ENCODE measurements at places on chromosomes 7 and 10.

DNA sequence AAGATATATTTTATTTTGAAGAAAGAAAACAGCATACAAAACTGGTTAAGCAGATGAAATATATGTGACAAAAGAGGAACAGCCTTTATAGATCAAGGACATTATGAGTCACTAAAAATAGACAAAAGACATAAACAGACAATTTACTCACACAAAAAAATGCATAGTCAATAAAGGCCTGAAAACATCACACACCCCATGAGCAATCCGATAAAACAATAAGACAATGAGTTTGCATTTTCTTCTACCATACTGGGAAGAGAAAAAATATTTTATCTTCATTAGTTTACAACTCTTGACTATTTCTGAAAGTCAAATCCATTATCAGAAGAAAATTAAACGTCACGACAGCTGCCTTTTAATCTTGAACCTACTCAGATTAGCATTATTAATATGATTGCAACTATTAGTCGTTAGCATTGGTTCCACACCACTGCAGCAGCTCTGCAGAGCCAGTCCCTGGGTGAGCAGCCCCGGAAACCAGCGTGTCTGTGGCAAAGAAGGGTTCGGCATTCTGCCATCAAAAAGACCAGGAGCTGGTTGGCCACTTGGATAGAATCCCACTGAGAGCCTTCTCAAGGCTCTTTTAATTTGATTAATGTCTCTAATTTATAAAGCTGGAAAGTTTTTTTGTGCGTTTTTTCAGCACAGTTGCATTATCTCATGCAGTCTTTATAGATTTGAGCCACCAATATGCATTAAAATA is 305.4 kb upstream of the SHH start:
- no peak for DNase-seq

GRCh38 chr10:126508535-126509040 is 120.3 kb upstream of the ADAM12 start:
- DNase-seq: no peak

DNA sequence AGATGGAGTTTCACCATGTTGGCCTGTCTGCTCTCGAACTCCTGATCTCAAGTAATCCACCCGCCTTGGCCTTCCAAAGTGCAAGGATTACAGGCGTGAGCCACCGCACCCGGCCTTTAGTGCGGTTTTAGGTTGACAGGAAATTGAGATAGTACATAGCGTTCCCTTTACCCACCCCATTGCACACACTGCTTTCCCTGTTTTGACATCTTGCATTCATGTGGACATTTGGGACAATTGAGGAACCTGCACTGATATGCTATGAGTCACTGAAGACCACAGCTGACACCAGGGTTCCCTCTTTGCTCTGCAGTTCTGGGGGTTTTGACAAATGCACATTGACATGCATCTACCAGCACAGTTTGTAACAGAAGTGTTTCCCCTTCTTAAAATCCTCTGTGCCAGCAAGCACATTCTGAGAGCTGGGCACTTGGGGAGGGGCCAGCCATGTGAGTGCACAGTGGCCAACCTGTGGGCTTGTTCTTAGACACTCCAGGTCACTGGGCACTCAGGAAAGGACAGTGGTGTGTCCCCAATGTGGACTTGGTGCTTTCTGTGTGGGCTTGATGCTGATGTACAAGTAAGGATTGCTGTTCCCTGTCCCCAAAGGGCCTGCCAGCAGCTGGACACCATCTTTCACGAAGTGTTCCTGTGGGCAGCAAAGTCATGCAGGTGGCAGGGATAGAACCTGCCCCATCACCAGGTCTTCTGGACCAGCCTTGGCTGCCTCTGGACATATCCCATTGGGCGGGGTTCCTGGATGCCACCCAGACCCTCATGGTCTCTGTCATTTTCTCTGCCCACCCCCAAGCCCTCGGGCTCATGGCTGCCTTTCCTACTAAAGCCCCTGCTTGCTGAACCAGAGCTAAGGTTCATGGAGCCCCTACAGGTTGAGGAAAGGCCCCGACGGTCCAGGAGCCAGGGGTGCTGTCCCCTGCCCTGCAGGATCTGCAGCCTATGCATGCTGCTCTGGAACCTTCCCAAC is 579.8 kb downstream of the GLRX3 start:
- DNase-seq: no peak

- DNase-seq: no peak
Measured at GRCh38 chr7:52269669-52270068, 765.8 kb upstream of the POM121L12 start.

DNA sequence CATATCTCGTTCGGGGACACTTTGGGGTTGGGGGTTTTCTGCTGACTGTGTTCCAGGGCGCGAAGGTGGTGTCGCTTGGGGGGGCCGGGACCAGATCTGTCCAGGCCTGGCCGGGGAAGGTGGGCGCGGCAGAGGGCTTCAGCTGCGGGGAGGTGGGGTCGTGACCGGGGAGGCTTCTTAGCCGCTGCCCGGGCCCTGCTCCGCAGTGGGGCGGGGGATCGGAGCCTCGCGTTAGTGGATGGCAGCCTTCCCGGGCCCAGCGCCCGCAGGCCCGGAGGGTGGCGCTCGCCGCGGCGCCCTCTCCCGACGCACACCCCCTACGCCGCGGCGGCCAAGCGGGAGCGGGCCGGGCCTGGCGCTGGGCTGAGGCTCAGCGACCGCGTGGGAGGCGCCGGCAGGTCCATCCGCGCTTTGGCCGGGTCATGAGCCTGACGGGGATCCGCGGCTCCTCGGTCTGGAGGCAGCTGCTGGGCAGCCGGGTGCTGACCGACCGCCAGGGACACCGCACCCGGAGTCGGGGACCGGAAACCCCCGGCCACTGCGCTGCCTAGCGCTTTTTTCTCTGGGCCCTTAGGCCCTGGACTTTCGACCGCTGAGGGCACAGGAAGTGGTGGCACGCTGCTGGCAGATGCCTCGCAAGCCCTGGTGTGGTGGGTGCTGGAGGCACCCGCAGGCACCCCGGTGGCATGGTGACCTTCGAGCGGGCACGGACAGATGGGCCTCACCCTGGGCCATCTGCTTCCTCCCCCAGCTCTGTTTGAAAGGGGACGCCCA is 1.2 kb downstream of the AGAP3 start:
- peak; percentile 67 for DNase-seq

GRCh38 chr7:68748934-68749900 is 849.1 kb upstream of the AUTS2 start:
- DNase-seq: no peak

GRCh38 chr7:123367031-123367430 is 167.3 kb upstream of the SLC13A1 start:
- DNase-seq: no peak

DNA sequence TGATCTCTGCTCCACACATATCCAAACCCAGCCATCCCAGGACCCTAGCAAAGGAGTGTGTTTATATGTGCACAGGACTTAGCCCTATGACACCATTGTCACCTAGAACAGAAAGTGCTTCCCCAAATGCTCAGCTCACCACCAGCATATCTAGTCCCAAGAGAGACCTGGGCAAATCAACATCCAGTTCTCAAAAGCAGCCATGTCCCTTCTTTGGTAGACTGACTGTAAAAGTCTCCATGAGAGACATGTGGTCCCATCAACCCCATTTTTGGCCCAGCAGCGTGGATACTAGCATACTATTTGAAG is 20.9 kb upstream of the ARHGAP22 start:
- no peak for DNase-seq

GRCh38 chr10:101506829-101507661 is 81.0 kb downstream of the POLL start:
- no peak for DNase-seq

- peak; percentile 60 for DNase-seq
Measured at GRCh38 chr7:35725280-35725680, 30.3 kb upstream of the HERPUD2 start.

- no peak for DNase-seq
Measured at GRCh38 chr7:158979635-158980351, 123.4 kb downstream of the DYNC2I1 start.

GRCh38 chr7:100705320-100705752 is 585 bp upstream of the POP7 start:
- DNase-seq: peak; percentile 90

DNA sequence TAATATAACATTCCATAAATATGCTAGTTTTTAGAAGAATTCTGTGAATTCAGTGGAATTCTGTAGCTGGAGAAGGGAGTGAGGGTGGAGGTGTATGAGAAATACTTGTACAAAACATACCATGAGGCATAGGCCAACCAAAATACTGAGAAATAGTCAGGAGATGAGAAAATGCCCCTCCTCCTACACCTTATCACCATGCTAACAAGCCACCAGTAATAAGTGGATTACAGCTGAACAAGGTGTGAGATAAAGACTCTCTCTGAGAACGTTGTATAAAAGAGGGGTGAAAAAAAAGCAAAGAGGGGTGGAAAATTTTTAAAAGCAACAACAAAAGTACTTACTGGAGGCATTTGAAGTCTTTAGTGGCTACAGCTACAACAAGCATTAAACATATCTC is 90.4 kb upstream of the IGFBP3 start:
- no peak for DNase-seq

- no peak for DNase-seq
Measured at GRCh38 chr10:52752801-52753445, 19.7 kb downstream of the MBL2 start.

DNA sequence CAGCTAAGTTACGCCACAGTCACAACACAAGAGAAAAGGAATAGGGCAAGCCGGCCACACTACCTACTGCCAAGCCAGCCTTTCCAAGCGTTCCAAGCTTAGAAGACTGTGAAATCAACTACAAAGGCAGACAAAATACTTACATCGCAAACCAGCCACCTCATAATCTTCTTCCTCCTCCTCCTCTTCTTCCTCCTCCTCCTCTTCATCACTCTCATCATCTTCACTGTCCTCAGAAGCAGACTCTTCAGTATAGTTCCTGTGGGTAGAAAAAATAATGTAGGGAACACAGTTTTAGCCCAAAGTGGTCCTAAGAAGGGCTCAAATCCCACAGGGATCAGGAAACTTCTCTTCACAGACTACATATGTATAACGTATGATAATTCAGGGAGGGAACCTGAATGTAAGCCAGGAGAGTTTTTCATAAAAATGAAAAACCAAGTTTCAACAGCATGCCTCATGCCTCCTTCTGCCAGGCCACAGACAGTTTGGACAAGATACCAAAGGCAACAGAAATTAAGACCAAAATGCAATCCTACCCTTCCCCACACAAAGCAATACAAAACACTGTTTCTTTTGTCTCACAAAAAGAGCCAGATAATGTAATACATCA is 13.6 kb downstream of the FZD9 start:
- no peak for DNase-seq

DNA sequence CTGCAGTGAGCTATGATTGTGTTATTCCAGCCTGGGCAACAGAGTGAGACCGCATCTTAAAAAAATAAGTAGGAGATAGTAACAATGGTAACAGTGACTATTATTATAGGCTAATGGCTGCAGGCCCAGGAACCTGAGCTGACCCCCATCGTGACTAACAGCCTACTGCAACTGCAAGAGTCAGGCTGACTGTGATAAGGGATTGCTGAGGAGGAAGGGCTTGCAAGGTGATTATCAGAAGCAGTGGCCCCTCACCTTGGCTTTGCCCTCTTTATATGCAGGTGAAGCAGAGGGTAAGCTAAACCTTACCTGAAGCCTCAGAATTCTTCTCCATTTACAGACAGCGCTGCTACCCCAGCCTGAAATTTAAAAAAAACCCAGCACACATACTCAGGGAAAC is 83.9 kb upstream of the SDK1 start:
- no peak for DNase-seq

DNA sequence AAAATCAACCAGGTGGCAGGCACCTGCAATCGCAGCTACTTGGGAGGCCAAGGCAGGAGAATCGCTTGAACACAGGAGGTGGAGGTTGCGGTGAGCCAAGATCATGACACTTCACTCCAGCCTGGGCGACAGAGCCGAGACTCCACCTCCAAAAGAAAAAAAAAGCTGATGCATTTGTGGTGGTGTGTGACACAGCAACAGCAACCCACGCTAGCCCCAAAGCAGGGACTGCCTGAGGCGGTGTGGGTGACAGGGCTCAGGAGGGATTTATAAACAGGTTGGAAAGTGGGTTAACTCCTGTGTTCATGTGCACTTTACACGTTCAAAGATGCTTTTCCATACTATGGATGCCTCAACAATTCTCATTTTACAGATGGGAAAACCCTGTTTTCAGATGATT is 395.9 kb upstream of the PODXL start:
- DNase-seq: no peak

DNA sequence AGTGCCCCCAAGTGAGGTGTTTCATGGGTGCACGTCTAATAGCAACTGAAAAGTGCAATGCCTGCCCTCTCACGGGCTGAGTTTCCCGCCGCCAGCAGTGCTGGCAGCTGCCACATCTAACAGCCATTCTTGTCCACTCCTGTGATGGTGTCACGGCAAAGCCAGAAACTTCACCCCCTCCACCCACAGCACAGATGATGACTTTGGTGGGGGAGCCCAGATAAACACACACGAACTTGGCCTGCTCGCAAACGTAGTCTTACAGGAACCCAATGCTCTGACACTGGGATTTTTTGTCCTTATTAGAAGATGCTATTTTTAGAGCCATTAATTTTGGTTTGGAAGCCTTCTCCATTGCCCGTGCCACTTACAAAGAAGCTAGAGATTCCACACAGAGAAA is 26.7 kb downstream of the CPXM2 start:
- no peak for DNase-seq

DNA sequence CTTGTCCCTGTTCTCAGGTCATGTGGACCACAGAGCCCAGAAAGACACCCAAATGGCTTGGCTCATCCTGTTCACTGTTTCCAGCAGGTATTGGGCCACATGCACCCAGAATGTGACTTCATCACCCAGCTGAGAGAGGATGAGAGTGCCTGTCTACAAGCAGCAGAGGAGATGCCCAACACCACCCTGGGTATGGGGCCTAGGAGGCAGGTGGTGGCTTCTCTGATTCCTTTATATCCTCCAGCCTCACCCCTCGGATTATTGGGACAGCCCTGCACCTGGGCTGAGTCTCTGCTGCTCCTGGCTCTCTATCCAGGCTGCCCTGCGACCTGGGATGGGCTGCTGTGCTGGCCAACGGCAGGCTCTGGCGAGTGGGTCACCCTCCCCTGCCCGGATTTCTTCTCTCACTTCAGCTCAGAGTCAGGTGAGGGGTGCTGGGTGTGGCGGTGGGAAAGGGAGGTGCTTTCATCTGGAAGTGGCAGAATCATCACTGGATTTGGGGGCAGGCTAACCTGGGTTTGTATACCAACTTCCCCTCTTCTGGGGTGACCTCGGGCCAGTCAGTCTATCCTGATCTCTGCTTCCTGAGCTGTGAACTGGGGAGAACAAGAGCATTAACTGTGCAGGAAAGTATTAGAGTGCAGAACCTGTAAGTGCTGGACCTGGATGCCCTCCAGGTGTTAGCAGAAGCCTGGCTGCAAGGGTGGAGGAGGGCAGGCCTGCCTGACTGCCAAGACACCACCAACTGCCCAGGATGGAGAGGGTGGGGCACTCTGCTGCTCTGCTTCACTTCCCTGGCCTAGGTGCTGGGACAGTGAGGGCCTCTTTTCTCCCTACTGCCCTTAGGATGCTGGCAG is 5.2 kb downstream of the GHRHR start:
- DNase-seq: no peak

- DNase-seq: no peak
Measured at GRCh38 chr7:159158125-159158887, 13.6 kb upstream of the VIPR2 start.

DNA sequence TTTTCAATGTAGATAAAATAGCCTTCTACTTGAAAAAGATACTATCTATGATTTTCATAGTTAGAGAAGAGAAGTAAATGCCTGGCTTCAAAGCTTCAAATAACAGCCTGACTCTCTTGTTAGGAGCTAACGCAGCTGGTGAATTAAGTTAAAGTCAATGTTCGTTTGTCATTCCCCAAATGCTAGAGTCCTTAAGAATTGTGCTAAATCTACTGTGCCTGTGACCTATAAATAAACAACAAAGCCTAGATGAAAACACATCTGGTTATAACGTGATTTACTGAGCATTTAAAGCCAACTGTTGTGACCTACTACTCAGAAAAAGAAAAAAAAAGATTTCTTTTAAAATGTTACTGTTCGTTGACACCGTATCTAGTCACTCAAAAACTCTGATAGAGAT is 134.7 kb downstream of the POLR1F start:
- no peak for DNase-seq
